ENCODE measurements at places on chromosomes 12 and 14.

DNA sequence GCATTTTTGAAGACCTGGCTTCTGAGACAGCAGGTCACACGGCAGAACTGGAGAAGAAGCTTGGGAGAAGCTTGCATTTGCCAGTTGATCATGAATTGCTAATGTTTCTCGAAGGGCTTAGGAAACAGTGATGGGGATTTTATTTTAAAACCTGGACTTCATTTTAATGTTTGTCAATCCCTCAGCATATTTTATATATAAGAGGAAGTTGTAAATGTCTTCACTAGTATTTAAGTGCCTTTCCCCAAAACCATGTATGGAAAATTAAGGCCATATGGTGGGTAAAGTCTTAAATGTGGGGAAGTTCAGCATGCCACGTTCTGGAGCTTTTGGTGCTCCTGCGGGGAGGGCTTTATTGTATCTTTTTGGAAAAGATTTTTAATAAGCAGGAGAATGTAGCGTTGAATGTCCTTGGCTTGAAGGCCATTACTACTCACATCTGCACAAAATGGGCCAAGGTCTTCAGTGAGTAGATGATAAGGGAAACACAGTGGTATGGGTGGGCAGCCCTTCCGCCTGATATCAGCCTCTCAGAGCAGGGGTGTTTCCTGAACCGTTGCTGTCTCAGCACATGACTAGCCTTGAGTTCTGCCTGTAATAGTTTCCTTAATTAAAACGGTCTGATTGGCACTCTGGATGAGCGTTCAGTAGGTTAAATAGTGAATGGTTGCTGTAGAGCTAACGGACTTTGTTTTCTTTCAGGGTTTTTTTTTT, 511.4 kb downstream of the PCNX1 start:
- DNase-seq, result no peak

DNA sequence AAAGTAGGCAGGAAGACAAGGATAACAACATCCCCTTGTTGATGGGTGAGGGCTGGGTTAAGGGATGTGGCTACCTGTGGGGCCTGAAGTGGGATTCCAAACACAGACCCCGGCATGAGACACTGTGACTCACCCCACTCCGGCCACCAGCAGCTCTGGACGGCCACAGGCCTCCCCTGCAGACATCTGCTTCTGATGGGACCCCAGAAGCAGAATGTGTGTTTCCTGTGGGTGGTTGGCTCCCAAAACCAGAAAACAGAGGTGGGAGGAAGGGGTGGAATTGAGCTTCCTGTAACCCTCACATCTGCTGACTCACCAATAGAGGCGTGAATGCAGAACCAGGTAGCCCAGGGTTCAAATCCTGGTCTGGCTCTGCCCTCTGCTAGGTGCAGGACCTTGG, 216.6 kb upstream of the PWP1 start:
- no peak for DNase-seq

DNA sequence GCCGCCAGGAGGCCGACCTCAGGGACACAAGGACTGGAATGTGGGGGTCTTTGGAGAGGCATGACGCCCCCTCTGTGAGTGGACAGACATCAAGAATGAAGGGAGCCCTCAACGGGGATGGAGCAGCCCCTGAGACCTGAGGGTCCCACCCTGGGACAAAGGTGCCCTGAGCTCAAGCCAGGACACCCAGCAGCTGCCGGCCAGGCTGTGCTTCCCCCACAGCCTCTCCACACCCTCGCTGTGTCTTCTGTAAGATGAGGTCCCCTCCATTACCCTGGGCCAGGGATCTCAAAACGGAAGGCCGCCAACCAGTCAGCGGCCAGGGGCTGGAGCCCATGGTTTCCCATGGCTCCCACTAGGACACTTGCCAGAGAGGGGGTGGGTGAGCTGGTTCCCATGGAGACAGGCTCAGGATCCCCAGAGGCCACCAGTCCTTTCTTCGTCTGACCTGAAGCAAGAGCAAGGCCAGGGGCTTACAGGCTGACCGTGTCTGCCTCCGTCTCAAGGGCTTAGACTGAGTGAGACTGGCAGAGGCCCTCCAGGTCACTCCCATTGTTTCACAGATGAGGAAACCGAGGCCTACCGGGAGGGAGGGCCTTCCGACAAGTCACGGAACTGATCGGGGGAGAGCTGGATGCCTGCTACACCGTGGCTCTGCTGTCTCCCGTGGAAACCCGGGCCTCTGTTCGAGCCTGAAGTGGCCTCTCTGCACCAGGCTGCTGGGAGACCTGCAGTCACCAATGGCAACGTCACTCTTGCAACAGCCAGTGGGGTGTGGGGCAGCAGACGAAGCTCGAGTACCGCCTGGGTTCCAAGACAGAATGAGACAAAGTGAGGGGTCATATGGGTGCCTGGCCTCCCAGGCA, 91.7 kb upstream of the DIO3 start:
- DNase-seq, result no peak

DNA sequence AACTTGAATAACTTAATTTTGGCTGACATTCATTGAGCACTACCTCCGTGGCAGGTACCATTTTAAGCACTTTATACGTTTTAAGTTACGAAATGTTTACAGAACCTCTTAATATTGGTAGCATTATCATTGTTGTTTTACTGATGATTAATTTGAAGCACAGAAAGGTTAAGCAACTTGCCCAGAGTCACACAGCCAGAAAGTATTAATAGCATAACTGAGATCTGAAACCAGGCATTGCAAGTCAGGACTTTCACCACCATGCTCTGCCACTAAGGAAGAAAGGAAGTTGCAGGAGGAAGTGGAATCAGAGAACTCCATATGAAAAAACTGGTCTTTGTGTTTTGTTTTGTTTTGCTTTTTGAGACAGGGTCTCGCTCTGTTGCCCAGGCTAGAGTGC, 28.2 kb upstream of the BCAT1 start:
- DNase-seq, result no peak

- no peak for DNase-seq
These were observed 417.0 kb upstream of the RGS6 start for GRCh38 chr14:71514941-71515919.

DNA sequence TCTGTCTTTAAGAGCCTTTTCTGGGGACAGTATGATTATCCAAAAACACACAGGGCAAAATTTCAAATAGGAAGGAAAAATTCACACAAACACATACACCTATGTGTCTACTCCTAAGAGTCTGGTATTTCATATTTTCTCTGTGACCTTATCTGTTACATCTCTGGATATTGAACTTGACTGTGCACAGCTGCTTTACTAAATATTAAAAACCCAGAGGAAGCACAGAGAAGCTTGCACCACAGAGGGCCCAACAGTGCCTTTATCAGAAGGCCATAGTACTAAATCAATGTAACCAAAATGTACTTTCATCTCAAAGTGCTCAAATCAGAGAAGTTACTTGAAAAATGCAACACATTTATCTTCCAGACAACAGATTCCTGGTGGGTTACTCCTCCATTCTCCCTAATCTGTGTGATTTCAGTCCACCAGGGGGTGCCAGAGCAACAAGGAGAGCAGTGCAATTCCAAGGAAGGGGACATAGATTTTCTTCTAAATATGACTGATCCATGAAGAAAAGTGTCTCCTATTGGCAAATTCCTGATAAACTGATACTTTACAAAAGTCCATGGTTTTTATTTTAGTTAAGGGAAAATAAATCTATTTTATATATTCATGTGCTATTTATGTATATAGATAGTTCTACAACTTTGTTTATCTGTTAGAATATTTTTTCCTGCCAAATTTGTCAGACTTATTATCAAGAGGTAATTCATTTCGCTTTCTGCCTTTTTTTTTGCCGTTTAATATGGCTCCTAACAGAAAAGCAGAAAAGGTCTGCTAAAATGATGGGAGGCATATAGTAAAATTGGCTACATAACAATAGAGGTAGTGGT, 617.6 kb downstream of the LRFN5 start:
- peak; percentile 36 for DNase-seq

GRCh38 chr14:62234849-62235248, 472.6 kb downstream of the SNAPC1 start:
- no peak for DNase-seq

DNA sequence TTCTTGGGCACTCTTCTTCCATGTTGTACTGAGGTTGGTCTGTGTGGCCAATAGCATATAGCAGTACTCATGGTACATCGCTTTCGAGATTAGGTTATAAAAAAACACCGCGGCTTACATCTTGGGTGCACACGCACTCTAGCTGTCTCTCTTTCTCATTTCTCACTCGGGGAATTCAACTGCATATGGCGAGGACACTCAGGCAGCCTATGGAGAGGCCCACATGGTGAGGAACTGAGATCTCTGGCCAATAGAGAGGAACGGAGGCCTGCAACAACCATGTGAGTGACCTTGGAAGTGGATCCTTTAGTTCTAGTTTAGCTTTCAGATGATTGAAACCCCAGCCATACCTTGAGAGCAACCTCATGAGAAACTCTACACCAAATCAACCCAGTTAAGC, 45.6 kb downstream of the USP15 start:
- no peak for DNase-seq

DNA sequence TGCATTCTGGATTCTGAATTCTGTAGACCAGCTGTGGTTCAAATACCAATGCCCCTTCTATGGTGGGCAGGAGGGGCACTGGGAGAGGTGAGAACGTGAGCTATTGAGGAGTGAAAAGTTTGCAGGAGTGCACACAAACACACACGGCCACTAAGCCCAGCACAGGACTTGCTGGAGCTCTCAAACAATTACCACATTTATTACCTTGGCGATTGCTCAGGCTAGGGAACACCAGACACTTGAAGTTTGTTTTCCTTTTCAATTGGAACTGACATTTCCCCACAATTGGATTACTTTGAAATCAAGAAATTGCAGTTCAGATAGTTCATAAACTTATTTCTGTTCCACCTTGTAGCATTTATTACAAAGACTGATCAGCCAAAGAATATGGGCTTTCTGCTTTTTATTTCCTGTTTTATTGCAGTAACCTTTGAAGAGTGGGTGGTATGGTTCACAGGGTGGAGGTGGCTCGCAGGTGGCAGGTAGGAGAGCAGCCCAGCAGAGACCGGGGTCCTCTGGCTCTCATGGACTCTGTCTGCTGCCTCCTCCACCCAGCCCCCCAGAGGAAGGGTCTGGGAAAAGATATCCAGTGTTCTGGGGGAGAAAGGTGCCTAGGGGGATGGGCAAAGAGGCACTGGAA, 429.8 kb upstream of the CCDC196 start:
- no peak for DNase-seq

All from left renal pelvis (tissue), 4 donors.